ENCODE measurements at places on chromosomes 5 and 9. TPM values are rescaled to one million over a fixed set of nuclear protein-coding genes. Genes with fewer than 3 reads are reported as not detected.

DNA sequence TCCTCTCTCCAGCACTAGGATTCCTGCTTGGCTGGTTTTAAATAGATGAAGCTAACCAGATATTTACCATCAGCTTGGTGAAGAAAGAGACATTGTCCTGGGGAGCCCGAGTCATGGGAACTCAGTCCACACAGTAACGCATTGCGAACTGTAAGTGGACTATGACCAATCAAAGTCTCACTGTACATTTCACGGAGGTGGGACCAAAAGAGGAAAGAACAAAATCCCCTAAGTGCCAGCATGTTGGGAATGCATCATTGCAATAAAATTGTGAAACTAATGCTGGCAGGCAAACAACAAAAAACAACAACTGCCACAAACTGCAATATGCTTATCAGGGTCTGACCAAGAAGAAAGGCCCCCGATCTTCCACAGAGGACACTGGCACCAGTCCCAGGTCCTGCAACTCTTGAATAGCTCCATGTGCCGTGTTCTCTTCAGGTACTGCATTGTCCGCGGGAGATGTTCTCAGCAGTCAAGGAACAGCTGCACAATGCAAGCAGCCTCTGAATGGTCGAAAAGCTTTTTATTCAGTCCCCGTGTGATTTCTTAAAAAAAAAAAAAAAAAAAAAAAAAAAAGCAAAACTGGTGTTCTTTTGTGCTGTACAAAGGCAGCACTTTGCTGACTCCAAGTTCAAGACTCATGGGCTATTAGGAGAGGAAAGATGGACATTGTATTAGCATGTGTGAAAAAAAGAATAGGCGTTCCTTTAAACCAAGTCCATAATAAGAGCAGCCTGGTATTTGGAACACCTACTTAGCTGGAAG, 38.1 kb downstream of the SEMA6A start:
- no peak for DNase-seq

GRCh38 chr9:116706310-116707290, 19.5 kb downstream of the TRIM32 start:
- no peak for DNase-seq

- DNase-seq, result no peak
These were observed 162.1 kb downstream of the ARL15 start for GRCh38 chr5:54148067-54148845.

DNA sequence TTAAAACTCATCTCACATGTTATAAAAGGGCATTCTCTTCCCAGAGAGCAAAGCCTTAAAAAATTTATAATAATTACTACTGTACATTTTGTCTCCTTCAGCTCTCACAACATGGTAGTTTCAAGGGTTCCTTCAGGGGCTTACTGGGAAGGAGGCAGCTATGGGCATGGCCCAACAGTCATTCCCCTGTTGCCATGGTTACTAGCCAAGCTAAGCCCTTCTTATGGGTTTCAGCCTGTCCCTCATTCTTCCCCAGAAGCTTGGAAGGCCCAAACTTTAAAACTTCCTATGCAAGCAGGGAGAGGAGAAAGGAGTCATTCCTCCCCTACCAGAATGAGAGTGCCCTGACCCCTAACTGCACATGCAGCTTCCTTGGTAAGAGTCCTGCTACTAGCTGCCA, 82.2 kb upstream of the CNTLN start:
- DNase-seq, result no peak

DNA sequence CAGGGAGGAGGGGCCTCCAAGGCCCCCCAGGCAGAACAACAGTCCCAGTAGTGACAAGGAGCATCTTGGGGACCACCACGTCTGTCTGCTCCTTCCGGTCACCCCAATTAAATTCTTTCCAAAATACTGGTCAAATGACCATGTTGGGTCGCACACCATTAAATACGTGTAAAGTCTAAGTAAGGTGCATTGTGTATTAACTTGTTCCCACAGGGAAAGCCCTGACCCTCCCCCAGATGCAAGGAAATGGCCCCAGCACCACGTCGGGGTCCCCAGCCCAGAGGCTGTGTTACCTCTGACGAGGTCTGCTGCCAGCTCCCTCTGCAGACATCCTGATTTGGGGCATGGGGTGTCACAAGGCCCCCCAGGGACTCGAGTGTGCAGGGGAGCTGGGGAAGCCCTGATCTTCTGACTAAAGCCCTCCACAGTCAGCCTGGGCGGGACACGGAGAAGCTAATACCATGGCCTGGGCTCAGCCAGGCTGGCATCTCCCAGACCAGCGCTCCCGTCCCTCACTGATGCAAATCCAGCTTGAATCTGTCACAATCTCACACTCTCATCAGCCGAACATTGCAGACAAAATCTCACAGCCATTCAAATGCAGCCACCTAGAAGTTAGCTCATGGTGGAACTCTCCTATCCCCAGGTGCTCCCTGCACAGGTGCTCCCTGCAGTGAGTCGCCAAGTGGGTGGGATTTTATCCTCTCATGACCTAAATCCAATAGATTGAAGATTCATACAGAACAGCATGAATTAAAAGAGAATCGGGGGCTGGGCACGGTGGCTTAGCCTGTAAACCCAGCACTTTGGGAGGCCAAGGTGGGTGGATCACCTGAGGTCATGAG, 13.6 kb downstream of the TERT start:
- peak; percentile 23 for DNase-seq

GRCh38 chr5:1744393-1745122, 55.1 kb downstream of the MRPL36 start:
- DNase-seq, result peak; percentile 28

GRCh38 chr9:97856857-97857605, 4.0 kb downstream of the FOXE1 start:
- no peak for DNase-seq

- DNase-seq, result no peak
These were observed 171.8 kb downstream of the FSTL4 start for GRCh38 chr5:133440467-133441115.

- DNase-seq, result no peak
These were observed 4.1 kb upstream of the HDHD3 start for GRCh38 chr9:113380869-113381378.

GRCh38 chr5:119379096-119379495, 23.3 kb downstream of the TNFAIP8 start:
- no peak for DNase-seq

DNA sequence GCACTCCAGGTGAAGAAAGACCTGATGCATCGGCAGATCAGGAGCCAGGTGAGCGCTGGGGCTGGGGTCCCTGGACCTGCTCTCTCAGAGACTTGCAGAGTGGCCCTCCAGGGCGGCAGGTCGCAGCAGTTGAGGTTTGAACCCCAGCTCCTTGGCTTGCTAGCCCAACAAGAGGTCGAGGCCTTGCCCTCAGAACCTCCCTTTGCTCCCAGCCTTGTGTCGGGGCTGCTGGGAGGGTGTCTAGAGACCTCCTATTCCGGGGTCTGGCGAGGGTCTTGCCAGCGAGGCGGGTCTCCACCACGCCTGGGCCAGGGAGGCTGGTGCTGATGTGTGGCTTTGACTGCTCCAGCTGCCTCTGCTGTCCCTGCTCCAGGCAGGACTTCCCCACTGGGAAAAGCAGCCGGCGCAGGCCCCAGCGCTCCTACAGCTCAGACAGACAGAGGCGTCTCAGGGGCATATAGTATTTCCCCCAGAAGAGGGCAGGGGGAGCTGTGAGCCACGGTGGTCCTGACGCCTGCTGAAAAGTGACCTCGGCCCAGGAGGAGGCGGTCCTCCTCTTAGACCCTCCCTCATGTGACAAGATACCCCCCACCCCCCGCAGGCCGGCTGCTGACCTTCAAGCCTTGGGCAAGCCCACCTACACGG, 38.3 kb downstream of the LRSAM1 start:
- DNase-seq, result no peak

- DNase-seq, result no peak
These were observed 439.9 kb downstream of the GADD45G start for GRCh38 chr9:90044710-90045151.

GRCh38 chr9:137128862-137129455, 10.0 kb upstream of the GRIN1 start:
- no peak for DNase-seq

DNA sequence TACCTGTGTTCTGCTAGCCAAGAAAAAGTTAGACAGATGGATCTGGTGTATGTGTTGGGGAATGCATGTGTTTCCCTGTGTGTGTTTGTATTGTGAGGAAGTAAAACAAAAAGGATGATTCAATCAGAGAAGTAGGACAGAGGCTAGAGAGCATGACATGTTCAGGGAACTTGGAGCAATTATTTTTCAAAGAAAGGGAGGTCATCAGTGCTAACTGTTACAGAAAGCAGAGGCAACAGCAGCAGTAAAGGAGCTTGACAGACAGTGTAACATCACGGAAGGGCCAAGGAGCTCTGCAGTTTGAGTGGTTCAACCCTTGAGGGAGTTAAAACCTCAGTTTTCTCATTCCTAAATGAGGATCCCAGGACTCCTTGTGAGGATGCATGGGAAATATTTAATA, 13.2 kb downstream of the SPINK1 start:
- DNase-seq, result no peak

Gene SPINK7
- not detected for total RNA-seq

Gene SCGB3A2
- total RNA-seq, result 624 TPM

Gene CCDC171
- total RNA-seq, result 2.9 TPM

Gene FAM221B
- total RNA-seq, result 0.32 TPM

Gene KCNMB1
- 2.5 TPM for total RNA-seq

Gene SMIM32
- not detected for total RNA-seq

Gene AGTPBP1
- 47.0 TPM for total RNA-seq

Gene VLDLR
- 16.3 TPM for total RNA-seq

Gene CYSRT1
- total RNA-seq, result 0.59 TPM

Gene ARL14EPL
- total RNA-seq, result not detected

Gene SARDH
- total RNA-seq, result 3.4 TPM

Gene FOXD4L6
- total RNA-seq, result not detected

Data from lower lobe of right lung (tissue), 2 donors.